Activated naive CD8-positive, alpha-beta T cell treated with anti-CD3 and anti-CD28 coated beads, Interleukin-2, amount 10 ng/mL, durations not matched to agents 7 days and 5 days (primary cell): ENCODE measurements at places on chromosomes 5 and 9.

GRCh38 chr5:83404182-83404716, 67.3 kb upstream of the VCAN start:
- no peak for DNase-seq

DNA sequence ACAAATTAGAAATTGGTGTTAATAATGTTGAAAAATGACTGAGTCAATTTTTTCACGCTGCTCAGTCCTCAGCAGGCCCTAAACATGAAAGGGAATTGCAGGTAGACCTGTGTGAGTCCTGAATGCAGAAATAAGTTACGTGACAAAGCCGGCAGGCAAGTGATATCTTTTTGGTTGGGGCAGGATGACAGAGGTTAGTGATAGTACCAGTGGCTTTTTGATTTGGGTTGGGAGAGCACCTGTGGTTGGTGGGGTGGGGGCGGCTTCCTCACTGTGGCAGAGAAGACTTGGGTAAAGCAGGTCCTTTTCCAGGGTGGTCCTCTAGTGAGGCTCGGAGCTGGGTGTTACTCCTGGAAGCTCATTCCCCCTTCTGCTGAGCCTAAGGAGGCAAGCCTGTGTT, 164.7 kb downstream of the TMEM167A start:
- peak; percentile 19 for DNase-seq

DNA sequence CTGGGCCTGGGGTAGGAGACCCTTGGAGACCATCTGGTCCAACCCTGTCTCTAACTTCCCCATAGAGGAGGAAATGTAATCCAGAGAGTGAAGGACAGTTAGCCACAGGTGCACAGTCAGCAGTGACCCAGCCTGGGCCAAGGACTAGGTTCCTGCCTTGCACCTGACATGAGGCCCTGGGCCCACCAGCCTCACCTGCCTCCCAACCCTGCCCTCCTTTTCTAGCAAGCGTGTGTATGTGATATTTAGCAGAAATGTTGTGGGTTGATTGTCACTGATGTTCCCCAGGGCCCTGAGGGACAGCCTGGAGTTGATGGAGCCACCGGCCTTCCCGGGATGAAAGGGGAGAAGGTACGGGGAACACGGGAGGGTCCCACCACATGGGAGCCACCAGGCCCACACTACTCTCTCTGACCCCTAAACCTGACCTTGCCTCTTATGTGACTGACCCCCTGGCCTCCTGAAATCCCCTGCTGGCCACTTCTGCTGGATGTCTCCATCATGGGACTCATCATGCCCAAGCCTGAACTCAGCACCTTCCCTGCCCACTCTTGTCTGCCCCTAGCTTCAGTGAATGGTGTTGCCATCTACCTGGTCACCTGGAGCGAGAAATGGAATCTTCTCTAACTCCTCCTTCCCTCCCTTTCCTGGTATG, 79.2 kb upstream of the TGFBR1 start:
- no peak for DNase-seq

DNA sequence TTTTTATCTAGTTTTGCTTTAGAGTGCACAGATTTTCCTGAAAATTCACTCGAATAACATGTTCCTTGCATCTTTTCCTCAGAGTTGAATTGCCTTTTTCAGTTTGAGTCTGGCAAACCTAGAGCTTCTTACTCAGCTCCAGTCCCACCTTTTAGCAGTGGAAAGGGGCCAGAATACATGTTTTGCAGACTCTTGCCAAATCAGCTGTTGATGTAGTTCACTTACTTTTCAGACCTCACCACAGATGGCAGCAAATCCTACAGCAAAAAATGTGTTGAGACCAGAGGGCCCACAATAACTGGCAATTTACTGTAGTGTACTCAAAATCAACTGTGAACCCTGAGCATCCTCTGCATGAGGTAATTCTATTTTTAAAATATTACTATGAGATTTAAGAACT, 545.2 kb upstream of the ACO1 start:
- DNase-seq = no peak

GRCh38 chr9:18906656-18907395, 126.2 kb downstream of the SAXO1 start:
- no peak for DNase-seq

- no peak for DNase-seq
Observed at GRCh38 chr5:96807075-96807654, 580 bp downstream of the ERAP1 start.

- DNase-seq = no peak
Observed at GRCh38 chr5:98770911-98771322, 2.5 kb upstream of the RGMB start.

DNA sequence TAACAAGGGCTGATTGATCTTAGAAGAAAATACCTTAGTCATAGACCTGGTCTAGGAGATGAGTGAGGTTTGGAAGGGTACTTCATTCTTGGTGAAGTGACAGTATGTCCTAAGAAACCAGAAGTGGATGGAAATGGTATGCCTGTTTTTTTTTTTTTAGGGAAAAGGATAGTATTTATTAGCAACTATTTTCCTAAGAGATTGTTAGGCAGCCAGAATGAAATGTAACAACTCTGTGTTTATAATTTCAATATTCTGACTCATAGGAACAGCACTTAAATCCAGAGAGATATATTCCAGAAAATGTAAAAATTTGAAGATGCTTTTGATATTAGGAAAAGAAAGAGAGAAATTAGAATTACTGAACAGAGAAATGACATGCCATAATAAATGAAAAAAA, 21.2 kb upstream of the ARL14EPL start:
- DNase-seq = no peak

DNA sequence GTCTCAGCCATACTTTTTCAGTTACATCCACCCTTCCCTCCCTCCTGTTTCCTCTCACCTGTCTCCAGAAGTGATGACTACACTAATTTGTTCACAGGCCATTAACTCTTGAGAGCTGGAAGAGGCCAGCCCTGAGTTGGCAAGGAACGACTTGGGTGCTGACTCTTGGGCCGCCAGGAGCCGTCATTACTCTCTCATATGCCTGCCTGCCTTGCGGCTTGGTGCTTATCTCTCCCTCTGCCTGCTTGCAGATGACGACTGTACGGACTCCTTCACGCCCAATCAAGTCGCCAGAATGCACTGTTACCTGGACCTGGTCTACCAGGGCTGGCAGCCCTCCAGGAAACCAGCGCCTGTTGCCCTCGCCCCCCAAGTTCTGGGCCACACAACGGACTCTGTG, 66.1 kb downstream of the PAPPA start:
- DNase-seq = no peak

DNA sequence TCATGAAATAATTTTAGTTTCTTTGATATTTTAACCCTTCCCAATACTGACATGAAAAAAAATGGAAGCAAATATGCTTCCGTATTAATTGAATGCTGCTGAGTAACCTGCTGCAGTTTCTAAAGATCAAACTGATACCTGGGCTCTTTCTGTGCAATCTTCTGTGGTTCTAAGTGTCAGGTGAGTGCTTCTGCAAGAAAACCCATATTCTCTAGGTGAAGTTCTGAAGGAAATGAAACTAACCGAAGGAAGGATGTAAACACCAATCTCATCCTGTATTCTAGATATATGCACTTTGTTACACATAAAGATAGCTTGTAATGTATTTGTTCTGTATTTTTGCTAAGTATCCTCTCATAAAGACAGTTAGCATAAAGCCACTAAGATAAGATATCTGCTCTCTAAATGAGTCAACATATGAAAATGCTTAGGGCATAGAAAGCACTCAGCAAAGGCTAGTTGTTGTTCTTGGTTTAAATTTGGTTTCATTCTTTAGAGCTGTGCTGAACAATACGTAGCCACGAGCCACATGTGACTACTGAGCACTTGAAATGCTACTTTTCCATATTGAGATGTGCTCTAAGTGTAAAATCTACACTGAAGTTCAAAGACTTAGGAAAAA, 52.0 kb downstream of the ITGA2 start:
- no peak for DNase-seq

DNA sequence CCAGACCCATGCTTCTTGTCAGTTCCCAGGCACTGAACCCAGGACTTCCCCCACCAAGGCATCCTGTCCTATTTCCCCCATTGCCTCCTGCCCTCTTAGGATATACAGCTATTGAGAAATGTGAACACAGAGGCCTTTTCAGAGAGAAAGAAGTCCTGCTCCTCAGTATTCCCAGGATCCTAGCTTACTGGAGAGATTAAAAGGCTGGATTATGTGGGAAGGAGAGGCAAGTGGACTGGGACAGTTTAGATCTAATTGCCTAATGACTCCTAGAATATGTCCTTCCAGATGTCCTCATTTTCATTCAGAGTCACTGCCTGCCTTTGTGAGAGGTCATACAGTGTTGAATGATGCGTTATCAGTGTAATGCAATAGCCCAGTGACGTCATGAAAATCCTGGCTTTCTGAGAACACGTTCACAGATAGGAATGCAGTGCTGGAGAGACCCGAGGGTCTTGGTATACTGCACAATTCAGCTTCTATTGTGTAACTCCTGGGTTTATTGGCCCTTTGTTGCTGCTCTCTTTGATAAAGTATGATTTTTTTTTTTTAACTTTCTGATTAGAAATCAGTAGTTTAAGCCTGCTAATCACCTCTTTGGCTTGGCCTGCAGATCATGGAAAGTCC, 26.2 kb downstream of the WWC1 start:
- DNase-seq = no peak

DNA sequence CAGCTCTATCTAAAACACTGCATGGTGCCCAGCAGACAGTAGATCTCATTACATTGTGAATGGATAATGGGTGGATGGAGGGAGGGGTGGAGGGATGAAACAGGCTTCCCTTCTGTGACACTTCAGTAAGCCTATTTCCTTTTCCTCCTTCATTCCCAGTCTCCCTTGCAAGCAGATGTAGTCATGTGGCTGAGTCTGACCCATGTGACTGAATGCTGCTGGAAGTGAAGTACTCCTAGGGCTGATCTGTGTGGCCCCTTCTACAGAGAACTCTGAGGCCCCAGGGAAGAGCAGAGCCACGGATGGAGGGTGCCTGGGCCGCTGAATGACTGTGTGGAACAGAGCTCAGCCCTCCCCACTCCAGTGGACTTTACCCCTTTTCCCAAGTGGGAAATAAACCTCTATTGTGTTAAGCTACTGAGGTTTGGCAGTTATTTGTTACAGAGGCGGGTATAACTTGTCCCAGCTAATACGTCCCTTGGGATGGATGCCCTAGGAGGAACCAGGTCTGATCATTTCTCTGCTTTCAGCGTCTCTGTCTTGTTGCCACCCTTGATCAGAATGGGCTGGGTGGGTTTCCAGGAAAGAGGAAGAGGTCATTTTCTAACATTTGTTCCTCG, 176.1 kb upstream of the MVB12B start:
- DNase-seq = no peak

- DNase-seq = no peak
Observed at GRCh38 chr9:82457298-82457697, 468.7 kb downstream of the SPATA31D1 start.

- DNase-seq = no peak
Observed at GRCh38 chr9:76873056-76873792, 32.7 kb downstream of the PRUNE2 start.

GRCh38 chr5:181138258-181138657, 7.3 kb upstream of the OR2V1 start:
- no peak for DNase-seq

DNA sequence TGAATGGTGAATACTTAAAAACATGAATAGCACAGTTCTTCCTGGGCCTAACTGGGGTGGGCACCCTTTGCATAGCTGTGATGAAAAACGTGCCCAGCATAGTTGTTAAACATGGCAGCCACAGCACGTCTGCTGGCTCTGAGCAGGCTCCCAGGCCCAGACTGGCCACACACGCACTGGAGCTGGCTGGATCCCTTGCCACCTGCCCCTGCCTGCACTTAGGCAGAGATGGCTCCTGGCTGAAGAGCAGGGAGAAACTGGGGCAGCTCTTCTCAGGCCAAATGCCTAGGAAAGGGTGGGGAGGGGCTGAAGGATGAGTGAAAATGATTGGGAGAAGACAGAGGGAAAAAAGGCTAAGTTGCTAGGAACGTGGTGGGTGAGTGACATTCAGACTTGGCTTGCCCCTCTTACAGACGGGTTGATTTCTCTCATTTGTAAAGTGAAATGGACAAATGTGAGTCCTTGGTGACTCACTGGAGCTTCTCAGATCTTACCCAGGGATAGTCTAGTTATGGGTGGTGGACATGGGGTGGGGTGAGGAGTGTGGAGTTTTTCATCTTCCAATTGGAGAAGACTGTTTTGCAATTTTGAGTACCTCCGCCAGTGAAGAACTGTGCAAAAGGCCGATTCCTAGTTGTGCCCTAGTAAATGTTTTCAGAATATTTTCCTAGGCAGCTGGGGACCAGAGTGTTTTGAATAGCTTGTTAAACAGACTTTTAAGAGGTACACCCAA, 42.4 kb downstream of the TRIO start:
- no peak for DNase-seq

DNA sequence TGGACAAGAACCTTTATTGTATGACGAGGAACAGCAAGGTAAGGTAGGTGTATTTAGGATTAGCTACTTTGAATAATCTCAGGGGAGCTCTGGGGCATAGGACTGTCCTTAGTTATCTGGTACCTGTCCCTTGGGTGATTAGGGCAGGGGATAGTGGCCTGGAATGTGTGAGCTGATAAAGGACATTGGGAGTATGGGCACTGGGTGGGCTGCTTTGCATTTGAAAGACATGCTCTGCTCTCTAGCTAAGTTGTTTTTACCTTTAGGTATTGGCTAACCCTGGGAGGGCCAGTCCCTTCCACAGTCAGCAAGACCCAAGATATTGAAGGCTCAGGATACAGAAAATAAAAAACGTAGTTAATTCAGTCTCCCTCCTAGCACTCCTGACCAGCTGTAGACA, 282.8 kb upstream of the C9orf72 start:
- no peak for DNase-seq
